ENCODE measurements at places on chromosomes 4 and X. TPM values are rescaled to one million over a fixed set of nuclear protein-coding genes. Genes with fewer than 3 reads are reported as not detected.

ARHGAP36 gene
- total RNA-seq: not detected

CSN1S1 gene
- total RNA-seq: not detected

PRRG1 gene
- 7.9 TPM for total RNA-seq

PAGE2B gene
- total RNA-seq: not detected

STK26 gene
- 4.9 TPM for total RNA-seq
